ENCODE measurements at places on chromosomes 4 and X.
A peak's percentile ranks its signal among the peaks of the same experiment; 100 is the strongest.

GRCh38 chrX:53323196-53323595, 41.8 kb upstream of the IQSEC2 start:
- no peak for DNase-seq

DNA sequence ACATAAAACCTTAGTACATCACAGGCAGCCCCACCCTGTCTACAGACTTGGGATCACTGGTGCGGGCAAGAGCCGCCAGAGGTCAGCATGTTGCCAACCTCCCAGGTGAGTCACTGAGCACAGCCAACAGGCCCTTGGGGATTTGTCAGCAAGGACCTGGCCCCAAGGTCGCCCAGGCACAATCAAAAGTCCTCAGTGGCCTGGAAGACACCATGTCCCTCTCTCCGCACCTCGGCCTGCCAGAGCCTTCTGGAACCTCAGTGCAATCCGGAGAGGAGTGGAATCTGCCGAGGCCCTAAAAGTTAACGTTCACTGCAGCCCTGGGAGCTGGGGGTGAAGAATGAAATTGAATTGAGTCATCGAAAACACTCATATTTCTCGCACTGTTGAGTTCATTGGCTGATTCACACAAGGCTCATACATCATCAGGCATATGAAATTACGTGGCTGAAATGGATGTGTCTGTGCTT, 74.3 kb downstream of the WFS1 start:
- DNase-seq = no peak

- no peak for DNase-seq
Observed at GRCh38 chr4:171794528-171794927, 18.7 kb upstream of the GALNTL6 start.

DNA sequence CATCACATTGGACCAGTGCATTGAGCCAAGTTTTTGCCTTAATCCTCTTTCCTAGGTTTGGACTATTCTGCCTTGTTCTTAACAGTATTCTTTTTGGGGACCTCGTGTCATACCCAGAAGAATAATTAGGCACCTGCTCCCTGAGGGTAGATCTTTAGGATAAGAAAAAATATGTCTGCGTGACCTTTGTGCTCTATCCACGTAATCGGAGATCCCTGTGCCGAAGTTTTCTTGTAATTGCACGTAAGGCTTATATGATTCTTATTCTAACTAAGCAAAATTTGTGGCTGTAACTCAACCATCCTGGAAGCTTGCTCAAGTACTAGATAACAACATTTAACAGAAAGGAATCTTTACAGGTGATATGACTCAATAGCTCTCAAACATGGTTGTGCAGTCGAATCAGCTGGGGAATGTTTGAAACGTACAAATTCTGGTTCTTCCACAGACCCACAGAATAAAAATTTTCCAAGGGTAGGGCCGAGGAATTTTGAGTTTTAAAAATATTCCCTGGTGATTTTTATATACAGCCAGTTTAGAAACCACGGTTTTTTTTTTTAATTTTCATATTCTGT, 344.3 kb downstream of the GBA3 start:
- DNase-seq = no peak

GRCh38 chrX:71619193-71619592, 882 bp upstream of the CXCR3 start:
- peak; percentile 27 for DNase-seq

GRCh38 chr4:7902101-7902553, 37.5 kb downstream of the AFAP1 start:
- no peak for DNase-seq

All from stimulated activated CD4-positive, alpha-beta T cell treated with anti-CD3 and anti-CD28 coated beads, Interleukin-1b, Interleukin-23, amount 100 ng/mL, for 24 hours (primary cell).